NCI-H187 treated with DMSO at 0.1 percent for 48 hours (cell line): ENCODE measurements at places on chromosomes 2 and 18.

DNA sequence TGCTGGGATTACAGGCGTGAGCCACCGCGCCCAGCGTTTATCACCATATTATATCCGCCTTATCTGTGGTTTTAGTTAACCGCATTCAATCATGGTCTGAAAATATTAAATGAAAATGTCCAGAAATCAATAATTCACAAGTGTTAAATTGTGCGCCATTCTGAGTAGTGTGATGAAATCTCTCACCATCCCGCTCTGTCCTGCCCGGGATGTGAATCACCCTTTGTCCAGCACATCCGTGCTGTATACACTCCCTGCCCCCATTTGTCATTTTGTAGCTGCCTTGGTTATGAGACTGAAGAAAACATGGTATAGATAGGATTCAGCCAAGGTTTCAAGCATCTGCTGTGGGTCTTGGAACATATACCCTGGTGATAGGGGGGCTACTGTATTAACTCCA lies 70.7 kb downstream of the TIMM21 start:
- DNase-seq: no peak

- DNase-seq: no peak
Measured at GRCh38 chr18:2096551-2096950, 474.8 kb downstream of the METTL4 start.

GRCh38 chr2:240812301-240812680 lies 7.7 kb downstream of the KIF1A start:
- no peak for DNase-seq

DNA sequence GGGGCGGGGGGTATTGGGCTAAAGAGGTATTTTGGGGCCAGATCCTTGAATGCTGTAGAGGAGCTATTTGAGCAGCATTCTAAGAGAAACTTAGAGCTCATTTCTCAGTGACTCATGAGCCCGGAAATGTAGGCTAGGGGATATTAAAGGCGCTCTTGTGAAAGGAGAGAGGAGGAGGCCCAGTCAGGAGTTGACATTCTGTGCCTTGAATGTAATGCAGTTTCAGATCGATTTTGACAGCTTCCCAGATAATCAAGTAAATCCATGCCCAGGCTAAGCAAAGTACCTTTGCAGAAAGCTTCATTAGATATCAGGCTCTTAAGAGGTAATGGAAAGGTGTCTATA lies 1.5 kb downstream of the CAB39 start:
- no peak for DNase-seq

DNA sequence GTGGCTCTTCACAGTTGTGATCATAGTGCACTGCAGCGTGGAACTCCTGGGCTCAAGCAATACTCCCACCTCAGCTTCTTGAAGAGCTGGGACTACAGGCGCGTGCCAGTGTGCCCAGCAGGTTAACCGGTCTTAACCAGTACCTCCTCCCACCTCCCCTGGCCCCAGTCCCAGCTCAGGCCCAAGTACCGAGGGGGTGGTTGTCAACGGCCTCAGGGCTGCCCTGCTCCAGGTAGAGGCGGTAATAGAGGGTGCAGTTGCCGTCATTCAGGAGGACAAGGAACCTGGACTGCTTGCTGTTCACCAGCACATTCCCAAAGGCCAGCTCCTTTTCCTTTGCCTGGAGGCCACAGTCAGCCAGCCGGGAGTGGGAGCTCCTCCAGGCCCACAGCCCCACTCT lies 19.7 kb downstream of the CFAP65 start:
- DNase-seq: no peak

GRCh38 chr2:205607146-205607545 lies 75.2 kb upstream of the NRP2 start:
- no peak for DNase-seq
